Heart right ventricle (tissue), 16 donors: ENCODE measurements at places on chromosomes 7 and 10. TPM values are rescaled to one million over a fixed set of nuclear protein-coding genes. Genes with fewer than 3 reads are reported as not detected.

The RHOBTB1 gene
- total RNA-seq, result 7.9 TPM

The CFAP46 gene
- total RNA-seq, result 1.5 TPM

GRCh38 chr7:37674531-37674930, 9.0 kb upstream of the GPR141 start:
- DNase-seq, result no peak

- no peak for DNase-seq
Observed at GRCh38 chr10:58743466-58744115, 230.9 kb downstream of the BICC1 start.

GRCh38 chr7:47215049-47215448, 366.9 kb downstream of the TNS3 start:
- DNase-seq, result peak; percentile 15

GRCh38 chr10:123102673-123103072, 33.1 kb upstream of the HMX3 start:
- DNase-seq, result no peak

- DNase-seq, result no peak
Observed at GRCh38 chr7:101108961-101109360, 17.9 kb upstream of the SERPINE1 start.

GRCh38 chr10:79241990-79242619, 105.2 kb upstream of the PPIF start:
- DNase-seq, result peak; percentile 79

- no peak for DNase-seq
Observed at GRCh38 chr7:95586951-95587301, 9.4 kb downstream of the PDK4 start.

DNA sequence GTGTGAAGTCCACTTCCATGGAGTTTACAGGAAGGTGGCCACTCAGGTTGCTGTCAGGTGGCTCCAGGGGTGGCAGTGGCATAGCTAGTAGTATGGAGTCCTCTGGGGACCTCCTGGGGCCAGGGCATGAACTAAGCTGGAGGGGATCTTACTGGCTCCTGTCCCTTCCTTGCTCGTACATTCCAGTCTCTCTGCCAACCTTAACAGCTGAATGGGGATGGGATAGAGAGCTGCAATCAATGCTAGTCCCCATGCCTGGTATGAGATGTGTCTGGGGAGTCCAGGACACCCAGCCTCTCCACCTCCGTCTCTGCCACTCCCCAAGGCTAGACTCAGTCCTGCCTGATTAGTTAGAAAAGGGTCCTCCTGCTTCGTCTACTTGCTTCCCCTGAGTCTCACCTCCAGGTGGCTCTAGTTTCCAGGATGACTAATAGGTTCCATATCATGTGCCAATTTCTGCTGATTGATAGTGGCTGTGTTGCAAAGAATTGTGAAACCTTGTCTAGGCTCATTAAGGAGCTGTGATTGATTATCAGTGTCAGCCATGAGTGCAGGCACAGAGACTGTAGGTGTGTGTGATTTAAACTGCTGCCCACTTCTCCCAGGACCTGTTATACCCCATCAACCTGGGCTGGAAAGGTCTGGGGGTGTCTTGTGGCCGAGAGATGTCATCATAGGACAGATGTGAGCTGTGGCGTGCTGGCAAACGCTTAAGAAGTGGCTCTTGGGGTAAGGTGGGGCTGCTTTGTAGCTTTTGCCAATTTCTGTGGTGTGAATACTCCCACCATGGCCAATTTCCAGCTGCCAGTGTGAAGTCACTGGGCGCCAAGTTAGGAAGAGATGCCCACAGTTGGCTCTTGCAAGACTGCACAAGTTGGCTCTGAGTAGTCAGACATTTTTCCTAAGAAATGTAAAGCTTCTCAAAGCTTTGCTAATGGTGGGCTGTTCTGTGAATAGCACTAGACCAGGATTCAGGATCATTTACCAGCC, 59.8 kb downstream of the COL13A1 start:
- no peak for DNase-seq
